ENCODE measurements at places on chromosomes 11 and 22. TPM values are rescaled to one million over a fixed set of nuclear protein-coding genes. Genes with fewer than 3 reads are reported as not detected.

GDPD4 gene
- not detected for total RNA-seq

CCND1 gene
- total RNA-seq: 161 TPM

ME3 gene
- 17.0 TPM for total RNA-seq

CECR2 gene
- total RNA-seq: 3.7 TPM

SCGB1C1 gene
- total RNA-seq: not detected

GRM5 gene
- not detected for total RNA-seq

DNA sequence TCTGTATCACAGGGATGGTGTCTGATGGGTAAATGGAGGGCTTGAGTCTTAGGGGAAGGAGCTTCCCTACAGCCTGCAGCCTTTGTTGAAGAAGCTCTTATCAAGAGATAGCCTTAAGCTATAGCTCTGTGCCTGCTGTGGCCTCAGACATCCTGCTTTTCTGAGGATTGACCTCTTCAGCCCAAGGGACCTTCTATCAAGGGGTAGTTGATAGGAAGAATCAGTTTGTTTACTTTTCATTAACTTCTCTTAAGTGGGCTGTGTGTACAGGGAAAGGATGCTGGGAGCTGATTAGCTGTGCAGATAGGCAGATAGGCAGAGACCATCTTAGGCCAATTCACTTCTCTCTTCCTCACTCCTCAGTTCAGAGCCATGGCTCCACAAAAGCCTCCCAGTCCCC is 151.8 kb upstream of the CADM1 start:
- no peak for DNase-seq

DNA sequence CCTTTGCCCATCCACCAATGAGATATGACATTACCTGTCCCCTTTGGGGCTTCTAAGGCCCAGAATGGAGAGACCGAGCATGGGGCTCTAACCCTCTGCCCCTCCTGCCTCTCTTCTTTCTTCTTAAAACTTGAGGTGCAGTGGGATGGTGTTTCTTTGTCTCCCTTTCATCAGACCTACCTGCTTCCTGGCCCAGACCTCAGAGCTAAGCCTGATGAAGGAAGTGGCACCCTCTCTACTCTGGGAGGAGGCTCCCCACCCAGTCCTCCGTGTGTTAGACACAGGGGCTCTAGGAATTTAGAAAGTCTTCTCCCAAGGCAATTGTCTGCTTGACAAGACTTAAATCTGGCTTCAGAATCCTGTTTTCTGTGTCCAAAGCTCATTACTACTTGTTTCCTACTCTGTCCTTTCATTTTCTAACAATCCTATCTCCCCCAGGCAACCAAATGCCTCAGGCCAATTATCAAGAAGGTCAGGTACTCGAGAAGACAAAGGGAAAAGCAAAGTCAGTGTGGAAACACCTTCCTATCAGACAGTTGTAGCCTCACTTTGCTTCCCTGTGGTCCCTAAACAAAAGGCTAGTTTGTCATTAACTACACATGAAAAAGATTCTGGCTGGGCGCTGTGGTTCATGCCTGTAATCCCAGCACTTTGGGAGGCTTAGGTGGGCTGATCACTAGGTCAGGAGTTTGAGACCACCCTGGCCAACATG is 20.3 kb upstream of the PARVA start:
- no peak for DNase-seq

DNA sequence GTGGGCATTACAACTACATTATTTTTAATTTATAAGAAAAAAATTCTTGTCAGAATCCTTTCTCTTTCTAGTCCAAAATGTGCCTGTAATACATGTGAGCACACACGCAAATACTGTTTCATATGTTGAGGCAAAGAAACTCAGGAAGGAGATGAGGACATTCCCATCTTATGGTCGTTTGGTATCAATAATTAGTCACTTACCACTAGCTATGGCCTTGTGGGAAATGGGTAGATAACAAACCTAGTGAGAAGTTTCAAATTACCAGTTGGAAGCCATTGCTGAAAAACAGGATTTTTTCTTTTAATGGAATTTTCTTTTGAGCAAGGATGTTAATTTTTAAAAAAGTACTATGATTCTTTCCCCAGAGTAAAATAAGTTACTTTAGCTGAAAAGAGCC is 25.7 kb downstream of the AMOTL1 start:
- DNase-seq: no peak

- DNase-seq: peak; percentile 50
These were observed 1166.5 kb downstream of the LRRC4C start for GRCh38 chr11:40292721-40293508.

GRCh38 chr11:132692891-132693290 is 839.4 kb downstream of the OPCML start:
- no peak for DNase-seq

DNA sequence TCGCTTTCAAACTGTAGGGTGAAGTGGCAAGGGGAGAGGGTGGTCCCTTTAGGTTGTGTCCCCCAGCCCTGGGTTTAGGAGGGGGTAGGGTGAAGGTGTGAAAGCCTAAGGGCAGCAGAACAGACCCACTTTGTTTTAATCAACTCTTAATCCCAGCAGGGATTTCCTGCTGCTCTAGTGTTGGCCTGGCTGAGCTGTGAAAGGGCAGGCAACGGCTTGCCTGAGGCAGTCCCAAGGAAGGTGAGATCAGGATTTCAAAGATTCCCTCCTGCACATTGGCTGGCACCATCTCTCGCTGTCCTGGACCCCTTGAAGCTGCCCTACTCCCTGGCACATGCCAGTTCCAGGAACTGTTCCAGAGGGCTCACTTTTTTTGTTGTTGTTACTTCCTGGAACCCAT is 221.3 kb downstream of the INSC start:
- no peak for DNase-seq

- DNase-seq: no peak
These were observed 545.4 kb downstream of the TBC1D22A start for GRCh38 chr22:47307822-47308221.

DNA sequence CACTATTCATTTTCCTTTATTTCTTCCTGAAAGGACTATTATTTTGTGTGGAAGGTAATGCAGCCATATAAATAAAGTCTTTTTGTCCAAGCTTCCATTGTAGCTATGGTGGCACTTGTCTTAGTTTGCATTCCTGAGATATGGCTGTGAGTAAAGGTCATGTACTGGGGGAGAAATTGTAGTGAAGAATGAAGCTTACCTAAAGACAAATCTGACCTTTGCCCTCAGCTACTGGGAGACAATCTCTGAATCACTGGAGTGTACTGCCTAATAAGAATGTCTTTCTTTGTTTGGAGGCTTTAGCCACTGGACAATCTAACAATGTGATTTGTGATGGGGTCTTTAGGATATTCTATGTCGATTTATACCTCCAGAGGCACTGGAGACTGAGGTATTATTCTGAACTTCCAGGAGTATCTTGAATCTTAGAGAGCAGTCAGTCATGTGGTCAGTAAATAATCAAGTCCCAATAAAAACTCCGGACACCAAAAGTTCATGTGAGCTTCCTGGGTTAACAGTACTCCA is 39.7 kb upstream of the OR5AK2 start:
- no peak for DNase-seq

DNA sequence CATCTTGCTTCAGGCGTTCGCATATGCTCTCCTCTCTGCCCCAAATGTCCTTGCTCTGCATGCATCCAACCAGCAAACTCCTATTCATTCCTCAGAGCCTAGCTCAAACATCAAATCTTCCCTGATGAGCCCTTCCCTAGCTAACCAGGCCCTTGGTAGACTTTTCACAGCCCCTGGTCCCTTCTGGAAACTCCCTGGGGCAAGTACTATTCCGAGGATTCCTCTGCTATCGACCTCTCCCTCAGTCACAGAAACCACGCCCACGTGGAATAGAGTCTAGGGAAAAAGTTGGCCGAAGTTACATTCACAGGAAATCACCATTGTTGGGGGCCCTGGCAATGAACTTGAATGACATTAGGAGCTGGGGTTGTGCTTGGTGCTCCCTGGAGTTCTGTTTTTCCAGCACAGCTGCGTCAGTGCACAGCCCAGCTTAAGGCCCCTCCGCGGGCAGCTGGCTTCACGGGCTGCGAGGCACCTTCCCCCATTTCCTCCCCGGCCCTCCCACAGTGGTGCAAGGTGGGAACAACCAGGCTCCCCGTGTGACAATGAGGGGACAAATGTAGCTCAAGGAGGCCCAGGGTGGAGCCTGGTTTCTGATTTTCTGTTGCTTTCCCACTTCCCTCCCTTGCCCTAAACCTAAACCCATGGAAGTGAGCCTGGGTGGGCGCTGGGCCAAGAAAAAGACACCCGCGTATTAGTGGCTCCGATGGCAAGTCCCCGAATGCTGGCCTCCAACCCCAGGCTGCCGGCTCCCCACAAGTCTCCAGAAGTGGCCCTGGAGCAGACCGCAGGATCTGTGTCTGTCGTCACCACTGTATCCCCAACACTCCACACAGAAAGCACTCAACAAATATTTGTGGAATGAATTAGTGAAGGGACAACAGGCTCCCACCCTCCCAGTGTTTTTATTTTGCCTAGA is 4.3 kb upstream of the ATP5MGL start:
- DNase-seq: no peak

- DNase-seq: no peak
These were observed 79.6 kb downstream of the GRK3 start for GRCh38 chr22:25644122-25644521.

GRCh38 chr11:17076517-17077239 is 789 bp downstream of the RPS13 start:
- no peak for DNase-seq

DNA sequence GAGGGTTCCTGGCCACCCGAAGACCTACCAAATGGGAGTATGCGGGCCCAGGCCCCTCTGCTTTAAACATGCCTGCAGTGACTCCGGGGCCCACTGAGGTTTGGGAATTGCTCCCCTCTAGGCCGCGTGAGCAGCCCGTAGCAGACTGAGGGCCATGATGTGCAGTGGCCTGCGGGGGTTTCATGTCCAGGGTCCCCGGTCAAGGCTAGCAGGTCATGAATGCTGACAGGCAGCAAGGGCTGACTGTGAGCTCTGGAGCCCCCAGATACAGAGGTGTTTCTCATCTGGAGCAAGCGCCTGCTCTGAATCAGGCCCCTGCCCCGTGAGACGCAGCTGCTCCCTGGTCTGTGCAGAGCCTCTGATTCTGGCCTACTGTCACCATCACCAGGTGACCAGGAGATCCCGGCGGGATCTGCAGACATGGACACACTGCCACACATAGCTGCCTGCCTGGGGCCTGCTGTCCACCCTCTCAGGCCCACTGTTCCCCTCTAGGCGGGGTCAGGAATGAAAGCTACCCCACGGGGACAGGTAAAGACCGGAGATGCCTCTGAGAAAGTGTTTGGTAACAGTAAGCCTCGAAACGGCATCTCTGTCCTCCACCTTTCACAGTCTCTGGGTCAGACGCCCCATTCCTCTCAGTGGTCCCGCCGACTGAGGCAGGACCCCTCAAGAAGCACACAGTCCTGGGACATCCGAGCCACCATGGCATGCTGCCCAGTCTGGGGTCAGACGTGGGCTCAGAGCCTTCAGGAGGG is 73.3 kb downstream of the PARVB start:
- no peak for DNase-seq

Measured in suprapubic skin (tissue), 4 donors.